ENCODE measurements at places on chromosomes 6 and 20. TPM values are rescaled to one million over a fixed set of nuclear protein-coding genes. Genes with fewer than 3 reads are reported as not detected.

The MATN4 gene
- 1.5 TPM for total RNA-seq

The TGM3 gene
- 43.6 TPM for total RNA-seq

- no peak for DNase-seq
Observed at GRCh38 chr20:63542031-63542559, 4.9 kb upstream of the PTK6 start.

- no peak for DNase-seq
Observed at GRCh38 chr6:75926293-75927168, 145.9 kb downstream of the IMPG1 start.

The C20orf202 gene
- 0.97 TPM for total RNA-seq

DNA sequence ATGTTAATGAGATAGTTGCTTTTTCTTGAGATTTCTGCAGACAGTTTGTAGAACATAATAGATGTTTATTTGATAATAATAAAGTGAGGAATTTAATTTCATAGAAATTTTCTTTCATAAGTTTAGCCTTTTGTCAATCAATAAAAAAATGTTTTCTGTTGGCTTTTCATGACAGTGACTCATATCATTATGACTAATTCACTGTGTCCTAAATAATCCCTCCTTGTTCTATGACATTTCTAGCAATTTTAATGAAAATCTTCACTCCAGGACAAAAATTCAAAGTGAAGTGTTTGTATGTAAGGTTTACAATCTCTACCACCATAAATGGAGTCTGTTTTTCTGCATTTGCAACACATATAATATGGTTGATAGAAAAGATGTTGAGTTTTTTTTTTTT, 109.9 kb downstream of the UTRN start:
- DNase-seq = no peak

- no peak for DNase-seq
Observed at GRCh38 chr20:62011403-62011790, 54.3 kb downstream of the TAF4 start.

- no peak for DNase-seq
Observed at GRCh38 chr6:29951882-29952281, 9.6 kb downstream of the HLA-A start.

The TJAP1 gene
- total RNA-seq = 17.8 TPM

DNA sequence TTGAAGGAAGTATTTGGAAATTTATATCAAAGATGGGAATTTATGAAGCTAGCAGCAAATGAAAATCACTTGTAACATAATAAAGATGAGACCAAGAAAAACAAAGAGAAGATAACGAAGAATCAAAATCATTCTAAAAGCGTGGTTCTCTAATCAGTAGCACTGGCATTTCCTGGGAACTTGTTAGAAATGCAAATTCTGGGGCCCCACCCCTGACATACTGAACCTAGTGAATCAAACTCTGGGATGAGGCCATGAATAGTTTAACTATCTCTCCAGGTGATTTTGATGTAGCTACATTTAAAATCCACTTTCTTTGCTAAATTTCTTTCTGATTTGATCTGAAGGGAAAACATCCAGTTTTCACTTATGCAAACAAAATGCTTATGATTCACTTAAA, 1075.6 kb downstream of the HACE1 start:
- no peak for DNase-seq

The C6orf89 gene
- total RNA-seq = 35.5 TPM

The SLC25A27 gene
- 18.3 TPM for total RNA-seq

DNA sequence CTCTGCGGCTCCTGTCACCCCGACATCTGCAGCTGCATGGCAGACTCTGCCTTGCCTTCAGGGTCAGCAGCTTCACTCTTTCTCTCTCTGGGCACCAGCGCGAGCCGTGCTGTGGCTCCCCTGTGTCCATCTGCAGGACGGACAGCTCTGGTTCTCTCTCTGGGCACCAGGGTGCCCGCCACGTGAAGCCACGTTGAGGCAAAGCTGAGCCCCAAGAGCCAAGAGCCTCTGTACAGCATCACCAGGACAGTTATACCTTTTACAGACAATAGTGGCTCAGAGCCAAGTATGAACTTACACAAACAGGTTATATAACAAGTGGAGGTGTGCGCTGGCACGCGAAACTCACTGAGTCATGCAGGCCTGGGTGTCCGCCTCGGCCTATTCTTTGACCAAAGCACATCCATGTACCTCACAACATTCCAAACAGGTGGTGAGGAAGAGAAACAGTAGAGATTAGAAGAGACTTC, 50.8 kb downstream of the FAM50B start:
- peak; percentile 77 for DNase-seq

- no peak for DNase-seq
Observed at GRCh38 chr20:62959101-62959971, 6.8 kb downstream of the SLC17A9 start.

GRCh38 chr6:87663434-87663833, 38.6 kb downstream of the AKIRIN2 start:
- no peak for DNase-seq

The MUCL3 gene
- total RNA-seq = not detected

- DNase-seq = no peak
Observed at GRCh38 chr6:69337311-69337710, 459.5 kb downstream of the LMBRD1 start.

The ATP9A gene
- total RNA-seq = 23.7 TPM

- no peak for DNase-seq
Observed at GRCh38 chr20:62042025-62042820, 23.5 kb downstream of the TAF4 start.

DNA sequence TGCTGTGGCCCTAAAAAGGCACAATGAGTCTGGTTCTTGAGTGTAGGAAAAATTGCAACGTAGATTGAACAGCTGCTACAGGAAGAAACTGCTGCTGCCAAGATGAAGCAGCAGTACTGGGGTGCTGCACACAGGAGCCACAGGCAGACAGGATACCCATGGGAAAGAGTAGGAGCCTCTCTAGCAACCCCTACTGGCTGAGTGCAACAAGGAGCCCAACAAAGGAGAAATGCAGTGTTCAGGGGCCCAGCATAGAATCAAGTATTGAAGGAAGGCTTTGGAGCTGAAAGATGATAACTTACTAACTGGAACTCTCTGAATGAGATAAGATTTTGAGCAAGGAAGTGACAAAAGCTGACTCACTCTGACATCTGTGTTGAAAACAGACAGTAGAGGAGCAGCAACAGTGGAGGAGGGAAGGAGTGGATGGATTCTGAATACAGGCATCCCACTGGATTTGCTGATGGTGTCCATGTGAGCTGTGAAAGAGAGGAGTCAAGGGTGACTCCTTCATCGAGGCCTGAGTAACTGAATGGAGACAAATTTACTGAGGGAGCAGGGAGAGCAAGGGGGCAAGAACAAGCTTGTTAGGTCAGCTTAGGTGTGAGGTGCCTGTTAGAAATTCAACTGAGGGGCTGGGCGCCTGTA, 534.7 kb upstream of the JARID2 start:
- DNase-seq = no peak

The PFDN4 gene
- total RNA-seq = 42.9 TPM

DNA sequence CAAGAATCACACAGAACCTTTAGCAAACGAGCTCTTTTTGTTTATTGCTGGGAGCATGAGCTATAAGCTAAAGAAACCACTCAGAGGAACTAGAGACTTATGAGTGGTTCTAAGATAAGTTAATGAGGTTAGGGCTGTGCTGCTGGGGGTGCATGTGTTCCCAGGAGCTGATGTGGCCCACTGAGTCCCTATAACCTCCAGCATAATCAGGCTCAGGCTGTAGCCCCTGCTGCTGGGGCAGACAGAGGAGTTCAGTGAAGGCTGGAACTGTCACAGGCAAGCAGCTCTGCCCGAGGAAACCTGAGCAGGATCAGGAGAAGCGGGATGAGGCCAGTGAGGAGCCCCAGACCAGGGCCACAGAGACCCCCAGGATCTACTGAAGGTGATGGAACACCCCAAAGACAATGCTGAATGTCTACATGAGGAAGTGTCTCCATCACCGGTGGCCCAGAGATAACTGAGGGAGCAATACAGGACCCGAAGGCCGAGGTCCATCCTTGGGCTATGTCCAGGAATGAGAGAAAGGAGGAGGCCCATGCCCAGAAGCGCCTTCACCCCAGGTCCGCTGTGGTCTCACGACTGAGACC, 17.3 kb downstream of the TUBB2B start:
- no peak for DNase-seq

DNA sequence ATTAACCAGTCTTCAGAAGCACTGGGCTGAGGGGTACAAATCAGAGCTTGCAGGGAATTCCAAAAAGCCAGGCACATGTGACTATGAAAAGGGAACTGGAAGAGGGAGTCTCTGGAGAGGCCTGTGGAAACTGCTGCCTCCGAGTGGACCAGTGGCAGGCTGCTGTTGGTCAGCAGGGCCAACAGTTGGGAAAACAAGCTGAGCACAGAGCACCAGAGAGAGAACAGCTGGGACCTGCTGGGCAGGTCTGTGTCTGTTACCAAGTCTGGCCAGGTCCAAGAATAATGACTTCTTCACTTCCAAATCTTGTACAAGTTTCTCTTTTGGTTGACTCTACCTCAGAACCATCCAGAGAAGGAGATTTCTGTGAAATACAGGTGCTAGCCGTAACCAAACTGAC, 81.4 kb downstream of the LIN28B start:
- DNase-seq = no peak

- no peak for DNase-seq
Observed at GRCh38 chr6:93848031-93848742, 428.8 kb upstream of the EPHA7 start.

DNA sequence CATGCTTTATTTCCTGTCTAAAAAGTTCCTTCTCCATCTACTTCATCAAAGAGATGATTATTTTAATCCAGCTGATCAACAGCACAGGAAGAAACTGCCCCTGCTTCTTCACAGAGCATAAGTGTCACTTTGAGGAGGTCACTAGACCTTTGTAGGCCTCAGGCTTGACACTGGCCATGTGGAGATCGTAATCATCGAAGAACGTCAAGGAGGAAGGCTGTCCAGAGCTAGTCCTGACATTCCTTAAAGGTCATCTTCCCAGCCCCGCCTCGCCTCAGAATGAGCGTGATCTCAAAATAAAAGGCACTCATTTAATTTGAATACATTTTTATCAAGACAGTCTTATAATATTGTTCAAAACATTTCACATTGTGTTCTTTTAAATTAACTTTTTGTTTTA, 445.7 kb upstream of the CDH4 start:
- DNase-seq = no peak

GRCh38 chr6:156279261-156279969, 497.8 kb upstream of the ARID1B start:
- DNase-seq = no peak

GRCh38 chr6:91376686-91377085, 789.8 kb upstream of the MAP3K7 start:
- DNase-seq = no peak

- no peak for DNase-seq
Observed at GRCh38 chr6:120405947-120406346, 928.3 kb downstream of the TBC1D32 start.

The ADGRF5 gene
- 12.0 TPM for total RNA-seq

DNA sequence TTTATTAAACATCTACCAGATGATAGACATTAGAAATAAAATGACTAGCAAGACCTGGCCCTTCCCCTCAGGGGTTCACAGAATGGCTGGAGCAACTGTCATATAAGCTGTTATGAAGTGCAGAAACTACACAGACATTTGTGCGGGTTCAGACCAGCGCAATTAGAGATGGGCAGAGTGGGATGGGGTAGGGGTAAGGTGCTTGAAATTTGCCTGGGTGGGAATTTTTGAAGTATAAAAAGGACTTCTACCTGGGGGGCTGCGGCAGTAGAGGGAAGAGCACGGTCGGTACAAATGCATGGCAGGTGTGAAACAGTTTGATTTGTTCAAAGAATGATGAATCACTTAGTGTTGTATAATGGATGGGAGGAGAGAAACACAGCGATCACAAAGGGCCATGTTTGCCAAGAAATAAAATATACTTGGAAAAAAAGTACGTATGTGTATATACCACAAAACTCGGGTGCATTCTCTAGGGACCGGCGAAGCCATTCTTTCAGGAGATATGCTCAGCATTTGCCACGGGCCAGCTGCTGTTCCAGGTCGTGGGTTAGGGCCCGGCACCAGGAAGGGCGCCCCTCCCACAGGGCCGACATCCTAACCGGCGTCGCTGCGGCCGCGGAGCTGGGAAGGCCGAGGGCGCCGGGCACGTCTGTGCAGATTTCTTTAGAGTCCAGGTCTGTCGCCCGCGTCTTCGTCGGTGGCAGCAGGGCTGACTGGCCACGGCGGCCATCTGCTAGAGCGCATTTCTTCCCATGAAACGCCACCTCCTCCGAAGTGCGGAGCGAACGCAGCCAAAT, 809 bp upstream of the NOL7 start:
- DNase-seq = peak; percentile 82

- DNase-seq = no peak
Observed at GRCh38 chr6:34094474-34095135, 51.3 kb downstream of the GRM4 start.

The CAGE1 gene
- not detected for total RNA-seq

DNA sequence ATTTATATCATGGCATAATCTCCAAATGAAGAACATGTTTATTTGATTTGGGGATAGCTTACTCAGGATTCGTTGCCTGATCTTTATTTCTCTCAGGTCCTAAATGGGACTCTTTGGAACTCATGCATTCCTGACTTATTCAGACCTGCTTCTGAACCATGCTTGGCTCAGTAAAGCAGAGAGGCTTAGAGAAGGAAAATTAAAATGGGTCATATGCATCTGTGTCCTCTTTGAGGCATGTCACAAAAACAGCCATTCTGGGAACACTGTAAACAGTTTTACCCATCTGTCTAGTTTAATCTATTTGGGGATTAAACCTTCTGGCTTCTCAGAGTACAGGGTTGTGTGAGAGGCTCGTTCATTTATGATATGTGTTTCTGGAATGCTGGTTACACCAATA, 1017.3 kb downstream of the KIF16B start:
- no peak for DNase-seq

- DNase-seq = no peak
Observed at GRCh38 chr6:20746024-20746423, 211.8 kb downstream of the CDKAL1 start.

GRCh38 chr6:89122625-89123024, 4.8 kb upstream of the SRSF12 start:
- no peak for DNase-seq

- DNase-seq = no peak
Observed at GRCh38 chr20:37913567-37914366, 10.8 kb downstream of the VSTM2L start.

The DAAM2 gene
- total RNA-seq = 12.6 TPM

The E2F3 gene
- 3.3 TPM for total RNA-seq

The MYBL2 gene
- 1.7 TPM for total RNA-seq

The TMEM200A gene
- 0.76 TPM for total RNA-seq

The ZC2HC1B gene
- not detected for total RNA-seq
